AG04449 (cell line): ENCODE measurements at places on chromosomes 11 and 22.

- DNase-seq, result no peak
These were observed 11.8 kb upstream of the ACY3 start for GRCh38 chr11:67662142-67662834.

- no peak for DNase-seq
These were observed 351.2 kb upstream of the API5 start for GRCh38 chr11:42960521-42961088.

GRCh38 chr22:20011993-20012740 lies 4.5 kb downstream of the ARVCF start:
- DNase-seq, result no peak

- DNase-seq, result no peak
These were observed 243.8 kb downstream of the TMEM135 start for GRCh38 chr11:87281496-87281895.

DNA sequence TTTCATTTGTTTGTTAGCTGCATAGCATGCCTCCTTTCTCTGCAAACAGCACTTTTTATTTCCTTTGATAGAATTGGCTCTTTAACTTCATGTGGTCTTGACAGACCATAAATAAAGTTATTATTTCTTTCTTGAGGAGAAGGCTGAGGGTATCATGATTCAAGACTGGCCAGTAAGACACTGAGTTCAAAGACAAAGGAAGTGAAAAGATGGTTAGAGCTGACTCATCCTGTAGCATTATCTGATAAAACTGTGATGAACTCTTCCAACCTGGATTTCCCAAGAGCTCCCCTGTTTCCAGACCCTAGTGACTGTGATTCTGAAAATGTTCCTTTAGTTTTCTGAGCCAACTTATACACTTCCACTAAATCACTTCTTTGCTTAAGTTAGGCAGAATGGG lies 179.3 kb upstream of the FAT3 start:
- no peak for DNase-seq

DNA sequence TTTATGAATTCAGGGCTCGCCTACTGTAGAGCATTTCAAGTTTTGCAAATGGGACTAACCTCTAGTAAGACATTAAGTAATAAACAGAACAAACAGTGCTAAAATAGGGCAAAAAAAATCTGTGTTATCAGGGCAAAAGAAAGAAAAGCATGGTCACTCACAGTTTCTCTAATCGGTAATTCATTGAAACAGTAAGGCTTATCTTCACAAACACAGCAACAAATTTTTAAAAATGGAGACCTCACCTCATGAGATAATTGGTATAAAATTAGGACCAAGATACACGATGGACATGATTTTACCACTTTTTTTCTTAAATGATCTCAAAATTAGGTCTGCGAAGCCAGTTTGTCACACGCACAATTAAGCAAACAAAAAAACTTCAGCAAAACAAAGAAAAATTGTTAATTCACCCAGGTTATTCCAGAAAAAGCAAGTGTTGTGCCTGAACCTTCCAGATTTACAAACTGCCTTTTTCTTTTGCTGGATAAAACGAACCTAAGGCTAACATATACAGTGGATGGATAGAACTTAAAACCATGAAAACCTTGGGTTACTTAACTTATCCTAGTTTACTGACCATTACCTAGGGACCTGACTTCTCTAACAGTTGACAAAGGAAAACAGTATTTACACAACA lies 1.4 kb downstream of the TMEM123 start:
- no peak for DNase-seq
